Fibroblast of skin of right quadriceps (primary cell): ENCODE measurements at places on chromosomes 4 and X.

DNA sequence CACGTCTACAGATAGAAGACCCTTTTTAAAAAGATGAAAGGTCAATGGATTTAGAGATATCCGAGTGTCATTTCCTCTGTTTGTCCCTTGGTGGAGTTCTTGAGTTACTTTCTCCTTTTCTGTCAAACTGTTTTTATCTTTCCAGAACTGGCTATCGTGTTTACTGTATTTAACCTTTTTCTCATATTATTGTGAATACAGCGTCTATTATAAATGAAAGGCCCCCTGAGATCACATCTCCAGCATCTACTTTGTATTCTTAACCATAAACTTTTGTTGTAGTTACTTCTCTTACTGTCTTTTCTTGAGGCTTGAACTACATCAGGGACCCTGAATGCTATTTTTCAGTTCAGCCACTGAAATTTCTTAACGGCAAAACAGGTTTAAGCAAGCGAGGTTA, 4.0 kb upstream of the PCDH7 start:
- peak; percentile 32 for DNase-seq

DNA sequence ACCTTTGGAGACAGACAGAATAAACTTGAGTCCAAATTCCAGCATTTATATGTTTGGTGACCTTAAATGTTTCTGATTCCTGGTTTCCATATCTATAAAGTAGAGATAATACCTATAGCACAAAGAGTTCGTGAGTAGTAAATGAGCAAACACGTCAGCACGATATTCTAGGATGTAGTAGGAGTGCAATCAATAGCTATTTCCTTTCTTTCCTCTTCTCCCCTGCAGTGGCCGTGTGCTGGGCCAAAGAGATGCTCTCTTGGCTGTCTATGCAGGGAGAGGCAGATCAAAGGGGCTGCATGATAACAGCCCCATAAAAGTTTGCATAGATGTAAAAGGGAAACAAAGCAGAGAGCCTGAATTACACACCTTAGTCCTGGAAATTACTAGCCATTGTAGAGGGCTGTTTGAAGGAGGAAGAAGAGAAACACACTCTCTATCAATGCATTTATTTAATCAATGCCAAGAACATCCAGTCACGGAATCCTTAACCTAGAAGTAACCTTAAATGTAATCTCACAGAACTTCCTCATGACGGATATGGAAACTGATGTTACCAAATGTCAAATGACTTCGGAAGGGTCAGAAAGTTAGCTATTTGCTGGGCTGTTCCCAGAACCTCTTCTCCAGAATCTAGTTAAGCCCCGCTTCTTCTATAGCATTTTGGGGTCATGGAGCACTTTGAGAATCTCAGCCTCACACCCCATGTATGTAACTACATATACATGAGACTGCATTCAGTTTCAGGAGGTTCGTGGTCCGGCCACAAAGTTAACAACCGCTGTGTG, 35.5 kb upstream of the PLAC8 start:
- DNase-seq: no peak

GRCh38 chrX:110182362-110182761, 135.5 kb downstream of the AMMECR1 start:
- peak; percentile 25 for DNase-seq

GRCh38 chr4:173577963-173578362, 47.9 kb upstream of the HAND2 start:
- DNase-seq: no peak

DNA sequence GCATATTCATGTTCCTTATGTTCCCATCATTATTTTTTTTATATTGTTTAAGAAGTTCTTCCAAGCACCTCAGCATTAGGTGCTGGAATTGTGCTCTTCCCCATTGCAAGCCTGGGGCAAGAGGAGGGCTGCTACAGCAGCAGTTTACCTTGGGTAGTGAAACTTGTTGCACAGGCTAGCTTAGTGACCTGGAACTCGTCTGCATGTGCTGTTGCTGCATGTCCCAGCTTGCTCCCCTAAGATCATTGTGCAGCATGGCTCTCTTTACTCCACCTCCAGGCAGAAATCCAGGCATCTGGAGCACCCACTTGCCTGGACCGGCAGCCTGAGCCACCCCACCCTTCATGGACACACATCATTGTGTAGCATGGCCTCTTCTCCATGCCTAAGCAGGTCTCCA, 776.0 kb downstream of the GLUD2 start:
- DNase-seq: no peak

GRCh38 chr4:25290490-25291067, 22.0 kb upstream of the ZCCHC4 start:
- no peak for DNase-seq

- no peak for DNase-seq
Measured at GRCh38 chrX:149987613-149988012, 49.3 kb upstream of the EOLA2 start.

DNA sequence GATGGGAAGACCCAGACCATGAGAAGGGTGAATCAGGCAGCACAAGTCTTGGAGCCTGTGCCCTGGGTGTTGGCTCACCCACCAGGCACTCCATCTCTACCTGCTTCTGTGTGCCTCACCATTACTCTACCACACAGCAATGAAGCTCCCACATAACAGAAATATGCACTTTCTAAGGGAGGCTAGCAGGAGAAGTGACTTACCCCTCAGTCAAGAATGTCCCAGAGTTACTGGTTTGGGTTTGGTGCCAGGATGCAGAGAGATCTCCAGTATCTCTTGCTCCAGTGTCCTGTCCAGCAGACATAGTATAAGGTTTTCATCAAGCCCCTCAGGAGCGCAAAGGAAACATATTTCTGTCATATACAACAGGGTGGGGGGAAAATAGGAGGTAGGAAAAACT, 11.3 kb upstream of the RAB40A start:
- DNase-seq: peak; percentile 69

- no peak for DNase-seq
Measured at GRCh38 chrX:153443476-153444332, 2.2 kb downstream of the TREX2 start.

GRCh38 chr4:114028071-114028470, 48.6 kb upstream of the ARSJ start:
- DNase-seq: no peak

- DNase-seq: peak; percentile 62
Measured at GRCh38 chrX:13220916-13221315, 98.9 kb downstream of the ATXN3L start.

DNA sequence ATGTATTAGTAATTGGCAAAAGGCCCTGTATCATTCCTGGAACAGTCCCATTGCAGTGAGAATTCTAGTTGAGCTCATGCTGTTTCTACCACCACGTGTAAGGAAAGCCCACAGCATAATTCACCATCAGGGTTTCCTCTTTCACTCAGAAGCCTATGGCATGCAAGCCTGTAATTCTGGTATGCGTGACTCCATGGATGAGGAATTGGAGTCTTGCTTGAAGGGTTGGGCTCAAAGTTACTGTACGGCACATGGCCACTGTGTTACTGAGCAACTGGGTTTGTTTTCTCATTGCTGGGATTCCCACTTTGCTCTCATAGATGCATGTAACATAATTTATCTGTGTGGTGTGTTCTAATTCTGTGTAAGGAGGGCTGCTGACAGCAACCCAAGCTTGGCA, 132.3 kb upstream of the NR3C2 start:
- peak; percentile 53 for DNase-seq

DNA sequence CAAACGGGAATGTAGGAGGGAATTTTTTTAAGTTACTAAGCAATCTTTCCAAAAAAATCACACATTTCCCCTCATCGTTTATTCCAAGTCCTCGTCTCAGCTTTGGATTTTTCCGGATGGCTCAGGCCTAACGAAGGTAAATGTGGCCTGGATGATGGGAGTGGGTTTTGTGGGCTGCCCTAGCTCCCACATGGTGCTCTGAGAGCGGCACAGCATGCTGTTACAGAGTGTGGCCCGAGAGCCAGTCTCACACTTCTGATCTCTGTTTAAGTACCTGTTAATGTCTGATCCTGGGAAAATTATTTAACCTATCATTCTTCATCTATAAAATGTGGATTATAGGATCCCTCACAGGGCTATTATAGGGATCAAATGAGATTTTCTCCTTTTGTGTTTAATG, 38.2 kb upstream of the ADAM29 start:
- no peak for DNase-seq
